Tongue (tissue), 3 donors: ENCODE measurements at places on chromosomes 7 and 10. TPM values are rescaled to one million over a fixed set of nuclear protein-coding genes. Genes with fewer than 3 reads are reported as not detected.

DNA sequence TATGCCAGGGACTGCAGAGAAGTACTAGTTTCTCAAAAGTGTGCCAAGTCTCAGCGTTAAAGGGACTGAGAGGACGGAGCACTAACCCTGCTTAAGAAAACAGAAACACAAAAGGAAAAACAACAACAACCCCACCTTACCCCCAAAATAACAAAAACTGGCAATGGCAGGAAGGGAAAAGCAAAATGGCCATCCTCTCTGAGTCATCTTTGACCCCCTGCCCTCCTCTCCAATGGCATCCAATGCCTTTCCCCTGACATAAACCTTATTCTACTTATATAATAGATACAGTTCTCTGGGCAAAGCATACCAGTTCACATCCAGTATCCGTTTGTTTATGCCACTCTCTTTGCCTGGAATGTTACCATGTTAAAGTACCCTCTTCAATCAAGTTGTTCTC lies 1.6 kb downstream of the POLR1F start:
- DNase-seq, result no peak

GRCh38 chr10:106011250-106011649 lies 1153.3 kb downstream of the SORCS1 start:
- DNase-seq, result no peak

DNA sequence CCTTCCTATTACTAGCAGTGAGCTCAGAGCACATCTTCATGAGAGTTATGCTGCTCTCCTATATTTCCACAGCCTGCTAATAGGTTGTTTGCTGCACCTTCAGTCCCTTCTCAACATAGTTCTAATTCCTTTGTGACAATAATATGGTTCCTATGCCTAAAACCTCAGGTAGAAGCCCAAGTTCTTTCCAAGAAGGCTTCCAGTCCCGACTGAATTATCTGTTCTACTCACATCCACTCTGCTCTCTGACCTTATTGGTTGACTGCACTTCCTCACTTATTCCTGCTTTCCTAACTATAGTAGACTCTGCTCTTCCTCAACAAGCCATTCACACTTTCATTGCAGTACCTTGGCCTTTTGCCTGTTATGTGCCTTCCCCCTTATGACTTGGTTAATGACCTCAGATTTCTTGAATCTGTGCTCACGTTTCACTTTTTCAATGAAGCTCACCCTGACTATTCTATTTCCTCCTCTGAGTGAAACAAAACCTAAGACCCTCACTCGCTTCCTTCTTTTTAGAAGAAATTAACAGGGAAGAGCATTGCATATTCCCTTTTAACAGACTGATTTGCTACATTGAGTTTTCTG lies 132.7 kb downstream of the MDFIC start:
- DNase-seq, result no peak

- peak; percentile 82 for DNase-seq
Measured at GRCh38 chr10:99279626-99280111, 44.0 kb upstream of the HPSE2 start.

GRCh38 chr10:29377333-29377961 lies 88.6 kb downstream of the LYZL1 start:
- peak; percentile 36 for DNase-seq

- DNase-seq, result peak; percentile 80
Measured at GRCh38 chr10:44045020-44045419, 339.9 kb downstream of the CXCL12 start.

- peak; percentile 93 for DNase-seq
Measured at GRCh38 chr7:17298102-17298839, at the start of gene AHR. Gene AHR, plus strand, starts transcription at chr7:17298652. Its CDS starts 613 bp downstream, at chr7:17299265.

DNA sequence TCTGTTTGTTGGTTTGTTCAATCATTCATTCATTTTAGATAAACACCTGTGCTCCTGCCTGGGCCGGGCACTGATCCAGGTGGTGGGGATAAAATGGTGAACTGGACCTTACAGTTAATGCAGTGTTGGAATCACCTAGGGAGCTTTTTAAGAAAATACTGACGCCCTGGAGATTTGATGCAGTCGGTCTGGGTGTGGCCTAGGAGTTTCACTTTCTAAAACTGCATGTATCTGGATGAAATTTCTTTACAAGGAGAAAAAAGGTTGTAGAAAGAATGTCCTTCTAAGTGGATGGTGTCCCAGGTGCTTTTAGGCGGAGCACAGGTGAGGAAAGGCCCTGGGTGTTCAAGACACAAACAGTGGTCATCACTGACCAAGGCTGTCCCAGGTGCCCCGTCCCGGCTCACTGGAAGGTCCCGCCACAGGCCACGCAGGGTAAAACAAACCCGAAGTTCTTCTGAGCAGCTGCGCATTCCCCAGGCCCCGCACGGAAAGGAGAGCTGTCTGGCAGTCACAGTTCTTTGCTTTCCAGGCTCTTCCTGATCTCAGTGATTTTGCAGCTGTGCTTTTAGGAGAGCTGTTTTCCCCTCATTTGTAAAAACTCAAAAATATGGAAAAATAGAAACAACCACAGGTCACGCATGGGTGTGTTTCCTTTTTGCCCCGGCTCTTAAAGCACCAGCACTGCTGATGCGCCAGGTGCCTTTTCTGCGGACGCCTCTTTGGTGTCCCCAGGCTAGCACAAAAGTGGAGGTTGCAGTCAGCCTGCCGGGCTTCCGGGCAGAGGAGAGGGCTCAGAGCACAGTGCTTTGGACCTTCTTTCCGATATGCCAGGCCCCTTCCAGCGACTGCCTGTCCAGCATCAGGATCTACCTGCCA lies 161.9 kb downstream of the GRK5 start:
- peak; percentile 91 for DNase-seq

- DNase-seq, result no peak
Measured at GRCh38 chr7:118327174-118327573, 102.7 kb downstream of the ANKRD7 start.

DNA sequence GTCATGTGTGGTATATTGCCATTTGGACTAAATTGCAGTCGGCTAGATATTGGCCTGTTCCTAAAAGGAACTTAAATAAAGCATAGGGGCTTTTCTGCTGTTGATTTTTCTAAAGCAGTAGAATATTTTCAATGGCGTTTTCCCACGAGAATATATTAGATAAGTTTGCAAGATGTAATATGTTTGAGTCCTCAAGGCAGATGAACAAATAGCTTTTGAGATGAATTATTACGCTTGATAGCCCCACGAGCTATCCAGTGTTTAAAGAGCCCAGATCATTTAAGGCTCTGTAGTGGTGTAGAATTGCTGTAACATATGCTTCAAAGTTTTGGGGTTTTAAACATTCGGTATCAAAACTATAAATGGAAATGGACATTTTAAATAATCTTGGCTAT lies 2.9 kb downstream of the CELF2 start:
- no peak for DNase-seq

GRCh38 chr10:114138581-114138980 lies 35.4 kb downstream of the CCDC186 start:
- DNase-seq, result no peak

- DNase-seq, result peak; percentile 85
Measured at GRCh38 chr10:35274498-35275060, 61.7 kb upstream of the CCNY start.

- no peak for DNase-seq
Measured at GRCh38 chr10:15897287-15897686, 37.0 kb upstream of the MINDY3 start.

The FRMPD2 gene
- total RNA-seq, result not detected

The CFTR gene
- 1.3 TPM for total RNA-seq

The KNDC1 gene
- 1.7 TPM for total RNA-seq

The CPA2 gene
- not detected for total RNA-seq

The SYT15B gene
- total RNA-seq, result 1.1 TPM

The HMX2 gene
- total RNA-seq, result not detected
